Kasumi-1 (cell line): ENCODE measurements at places on chromosomes 13 and 19.

DNA sequence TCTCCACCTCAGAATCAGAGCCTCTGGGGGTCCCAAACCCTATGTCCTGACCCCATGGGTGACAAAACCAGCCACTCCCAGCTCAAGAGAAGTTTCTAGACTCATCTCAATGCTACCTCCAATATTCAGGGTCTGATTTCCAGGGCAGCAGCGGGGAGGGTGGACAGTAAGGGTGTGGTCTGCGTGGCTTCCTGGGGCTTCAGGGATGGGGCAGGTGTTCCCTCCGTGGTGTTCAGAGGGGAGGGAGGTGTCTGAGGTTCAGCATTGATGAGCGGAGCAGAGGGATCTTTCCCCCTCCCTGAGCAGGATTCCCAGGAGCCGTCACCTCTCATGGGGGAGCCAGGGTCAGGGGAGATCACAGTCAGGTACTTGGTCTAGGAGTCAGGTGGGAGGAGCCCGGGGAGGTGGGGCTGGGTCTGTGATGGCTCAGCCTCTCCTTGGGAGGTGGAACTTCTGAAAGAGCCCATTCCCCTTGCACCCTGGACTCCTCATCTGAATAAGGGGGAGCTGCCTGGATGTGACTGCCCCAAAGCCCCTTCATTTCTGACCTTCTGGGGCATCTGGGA, 2.9 kb downstream of the LILRA2 start:
- DNase-seq: no peak

- DNase-seq: no peak
These were observed 8.8 kb downstream of the ADAT3 start for GRCh38 chr19:1913781-1914577.

GRCh38 chr13:45306966-45307365, 34.0 kb downstream of the TPT1 start:
- no peak for DNase-seq

DNA sequence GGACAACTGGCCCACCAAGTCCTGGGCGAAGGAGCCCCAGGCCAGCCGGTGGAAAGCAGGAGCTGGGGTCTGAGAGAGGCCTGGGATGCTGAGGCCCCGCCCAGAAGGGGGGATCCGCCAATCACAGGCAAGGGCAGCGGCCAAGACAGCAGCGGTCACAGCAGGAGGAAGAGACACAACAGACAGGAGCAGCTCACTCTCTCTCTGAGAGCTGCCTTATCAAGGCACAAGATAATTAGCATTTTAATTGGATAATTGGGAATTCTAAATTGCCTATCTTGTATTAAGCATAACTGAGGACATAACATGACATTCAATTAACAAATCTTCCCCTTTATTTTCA, 46.2 kb downstream of the CEBPG start:
- no peak for DNase-seq

DNA sequence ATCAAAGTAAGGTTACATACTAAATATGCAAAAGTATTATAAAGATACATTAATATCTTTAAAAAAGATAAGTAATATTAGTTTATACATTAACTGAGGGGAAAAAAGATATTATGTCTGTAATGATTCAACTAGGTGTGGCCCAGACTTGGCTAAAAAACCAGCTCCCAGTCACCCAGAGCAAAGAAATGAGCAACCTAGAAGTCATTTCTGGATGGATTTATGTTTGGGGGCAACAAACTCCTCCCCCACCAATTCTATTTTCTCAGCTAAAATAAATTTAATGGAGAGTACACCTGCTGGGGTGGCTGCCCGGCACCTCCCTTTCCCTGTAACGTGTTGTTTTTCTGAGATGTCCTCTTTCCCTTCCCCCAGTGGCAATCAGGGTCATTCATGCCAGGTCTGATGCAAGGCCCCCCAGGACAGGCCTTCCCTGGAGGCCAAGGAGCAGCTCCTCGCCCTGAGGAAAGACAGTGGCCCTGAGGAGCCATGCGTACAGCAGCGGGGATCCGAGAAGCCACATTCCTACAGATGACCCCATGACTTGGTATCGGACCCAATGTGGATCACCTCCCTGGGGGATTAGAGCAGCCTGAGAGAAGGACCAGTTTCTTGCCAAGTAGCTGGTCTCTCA, 78.6 kb upstream of the DOCK9 start:
- DNase-seq: no peak

DNA sequence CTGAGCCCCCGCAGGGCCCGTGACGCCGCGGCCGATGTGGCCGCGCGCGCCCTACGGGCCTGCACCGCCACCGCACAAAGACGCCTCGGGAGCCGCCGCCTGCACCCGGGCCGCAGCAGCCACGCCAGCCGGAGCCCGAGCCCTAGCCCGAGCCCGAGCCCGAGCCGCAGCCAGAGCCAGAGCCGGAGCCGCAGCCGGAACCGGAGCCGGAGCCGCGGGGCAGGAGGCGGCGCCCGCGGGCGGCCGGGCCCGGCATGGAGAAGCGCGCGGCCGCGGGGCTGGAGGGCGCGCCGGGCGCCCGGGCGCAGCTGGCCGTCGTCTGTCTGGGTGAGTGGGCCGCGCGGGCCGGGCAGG, 379 bp downstream of the LRP3 start:
- no peak for DNase-seq

DNA sequence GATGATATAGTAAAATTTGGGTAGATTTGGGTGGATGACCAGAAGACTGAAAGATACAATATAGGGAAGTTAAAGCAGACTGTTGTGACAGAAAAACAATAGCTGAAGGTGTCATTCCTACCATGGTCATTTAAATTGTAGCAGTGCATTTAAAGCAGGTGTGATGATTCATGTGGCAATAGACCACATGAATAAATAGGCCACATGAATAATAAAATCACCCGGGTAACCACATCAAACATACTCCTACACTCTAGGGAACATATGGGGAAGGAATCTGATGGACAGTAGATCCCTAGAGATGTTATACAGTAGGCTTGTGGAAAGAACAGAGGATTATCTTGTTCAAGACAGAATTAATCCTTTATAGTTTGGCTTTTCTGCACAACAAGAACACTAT, 392.6 kb downstream of the SLITRK5 start:
- DNase-seq: no peak

DNA sequence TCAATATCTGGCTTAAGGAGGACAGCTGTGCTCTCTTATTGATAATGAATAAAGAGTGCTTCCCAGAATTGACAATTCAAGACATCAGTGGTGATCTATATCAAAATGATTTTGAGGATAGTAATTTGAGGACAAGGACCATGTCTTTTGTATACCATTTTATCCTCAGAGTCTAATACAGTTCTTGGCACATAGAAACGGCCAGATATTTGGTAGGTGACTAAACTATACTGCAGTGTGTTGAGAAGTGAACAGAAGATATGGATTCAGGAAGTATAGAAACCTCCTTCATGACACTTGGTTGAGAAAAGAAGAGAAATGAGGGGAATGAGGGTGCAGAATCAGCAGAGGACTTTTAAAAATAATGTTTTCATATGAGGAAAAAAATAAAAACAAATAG, 16.1 kb upstream of the LMO7 start:
- no peak for DNase-seq

- DNase-seq: no peak
These were observed 583 bp upstream of the LDLR start for GRCh38 chr19:11088506-11089253.

DNA sequence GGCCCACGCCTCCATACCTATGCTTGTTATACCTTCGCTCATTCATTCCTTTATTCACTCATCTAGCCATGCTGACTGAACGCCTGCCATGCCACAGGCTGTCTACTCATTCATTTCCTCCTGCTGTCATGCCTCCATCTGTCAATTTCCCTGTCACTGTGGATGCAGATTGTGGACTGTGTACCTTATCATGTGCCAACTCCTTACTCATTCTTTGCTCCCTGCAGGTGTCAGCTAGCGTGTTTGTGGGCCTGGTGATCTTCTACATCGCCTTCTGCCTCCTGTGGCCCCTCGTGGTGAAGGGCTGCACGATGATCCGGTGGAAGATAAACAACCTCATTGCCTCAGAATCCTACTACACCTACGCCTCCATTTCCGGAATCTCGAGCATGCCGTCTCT, 4.1 kb upstream of the PSMD8 start:
- no peak for DNase-seq

- DNase-seq: no peak
These were observed 539.9 kb downstream of the OLFM4 start for GRCh38 chr13:53568491-53568890.

- no peak for DNase-seq
These were observed 20.5 kb downstream of the NLRP11 start for GRCh38 chr19:55811340-55811739.

DNA sequence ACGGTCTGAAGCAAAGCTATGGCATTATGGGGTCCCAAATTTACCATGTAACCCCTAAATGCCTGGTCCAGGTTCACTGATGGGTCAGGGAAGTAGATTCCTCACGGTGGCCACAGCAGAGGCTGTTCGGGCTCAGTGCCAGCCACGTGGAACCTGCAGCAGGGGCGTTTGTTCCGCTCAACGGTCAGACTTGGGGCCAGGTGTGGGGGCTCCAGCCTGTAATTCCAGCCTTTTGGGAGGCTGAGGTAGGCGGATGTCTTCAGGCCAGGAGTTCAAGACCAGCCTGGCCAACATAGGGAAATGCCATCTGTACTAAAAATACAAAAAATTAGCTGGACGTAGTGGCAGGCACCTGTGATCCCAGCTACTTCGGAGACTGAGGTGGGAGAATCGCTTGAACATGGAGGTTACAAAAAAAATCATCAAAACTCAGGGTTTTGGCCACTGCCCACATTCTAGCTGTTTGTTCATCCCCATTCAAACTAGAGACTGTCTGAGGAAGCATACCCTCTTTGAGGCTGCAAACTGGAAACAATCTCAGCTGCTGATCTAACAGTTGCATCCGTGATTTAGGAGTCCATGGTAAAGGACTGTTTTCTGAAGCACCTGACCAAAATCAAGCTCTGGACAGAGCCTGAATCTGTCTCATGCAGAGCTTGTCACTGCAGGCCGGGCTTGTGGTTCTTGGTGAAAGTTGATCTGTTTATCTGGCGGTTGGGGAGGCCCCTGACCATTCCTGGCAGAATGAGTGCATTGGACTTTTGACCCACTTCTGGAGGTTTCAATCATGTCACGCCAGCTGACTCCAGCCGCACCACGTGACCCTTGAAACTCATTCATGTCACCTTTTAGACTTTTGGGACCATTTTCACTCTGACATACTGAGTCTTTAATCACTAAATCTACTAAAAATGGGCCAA, 30.2 kb upstream of the ZNF331 start:
- no peak for DNase-seq

DNA sequence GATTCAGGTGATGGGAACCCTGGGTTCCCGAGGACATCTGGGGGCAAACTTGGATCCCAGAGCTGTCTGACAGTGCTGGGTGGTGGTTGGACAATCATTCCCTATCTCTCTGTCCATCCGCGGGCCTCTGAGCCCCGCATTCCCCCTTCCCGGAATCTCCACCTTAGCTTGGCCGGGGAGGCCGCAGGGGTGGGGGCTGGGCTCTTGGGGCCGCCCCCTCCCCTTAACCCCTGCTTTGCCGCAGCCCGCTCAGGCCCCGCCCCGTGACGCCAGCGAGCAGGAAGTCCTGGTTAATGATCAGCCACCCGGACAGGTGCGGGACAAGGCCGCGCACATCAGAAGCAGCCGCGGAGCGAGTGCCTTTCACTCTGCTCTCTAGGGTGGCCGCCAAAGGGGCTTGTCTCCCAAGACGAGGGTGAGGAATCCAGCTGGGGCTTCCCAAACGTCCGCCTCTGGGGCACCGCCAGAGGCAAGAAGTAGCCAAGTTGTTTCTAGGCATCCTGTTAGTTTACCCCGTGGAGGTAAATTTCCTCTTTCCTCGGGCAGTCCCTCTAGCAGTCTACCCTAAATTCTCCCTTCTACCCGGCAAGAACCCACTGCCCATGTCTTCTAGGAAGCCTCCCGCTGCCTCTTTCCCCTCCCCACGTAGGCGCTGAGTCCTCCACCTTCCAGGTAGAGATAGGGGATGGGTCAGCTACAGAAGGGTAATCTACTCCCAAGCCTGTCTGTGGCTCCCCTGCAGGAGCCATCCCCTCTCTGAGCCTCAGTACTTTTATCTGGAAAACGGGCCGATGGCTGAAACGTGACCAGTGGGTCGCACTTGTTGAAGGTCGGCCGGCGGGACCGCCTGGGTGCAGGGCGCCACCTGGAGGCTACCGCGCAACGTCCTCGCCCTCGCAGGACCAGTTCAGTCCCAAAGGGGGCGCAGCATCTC, 3.0 kb downstream of the IRF2BP1 start:
- DNase-seq: peak; percentile 75

DNA sequence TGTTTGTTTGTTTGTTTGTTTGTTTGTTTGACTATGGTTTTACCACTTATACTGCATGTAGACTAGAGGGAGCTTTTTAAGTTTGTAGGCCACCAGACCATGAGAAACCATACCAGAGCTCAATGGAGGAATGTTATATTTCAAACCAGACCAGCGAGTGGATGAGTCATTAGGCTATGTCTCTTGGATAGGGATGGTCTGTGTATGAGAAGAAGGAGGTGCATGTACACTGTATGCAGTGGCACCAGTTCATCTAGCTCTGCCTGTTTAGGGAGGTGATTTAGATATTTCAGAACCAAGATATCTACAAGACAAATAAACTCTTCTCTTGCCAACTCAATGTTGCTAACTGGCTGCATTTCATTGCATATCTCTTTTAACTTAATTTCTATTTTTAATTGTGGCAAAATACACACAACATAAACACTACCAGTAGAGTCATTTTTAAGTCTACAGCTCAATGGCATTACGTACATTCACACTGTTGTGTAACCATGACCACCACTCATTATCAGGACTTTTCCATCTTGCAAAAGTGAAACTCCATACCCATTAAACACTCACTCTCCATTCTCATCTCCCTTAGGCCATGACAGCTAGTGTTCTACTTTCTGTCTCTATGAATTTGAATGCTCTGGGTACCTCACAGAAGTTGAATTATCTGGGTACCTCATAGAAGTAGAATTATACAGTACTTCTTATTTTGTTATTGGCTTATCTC, 29.2 kb downstream of the SYDE1 start:
- DNase-seq: no peak

GRCh38 chr19:38004186-38004520, 97.1 kb downstream of the SIPA1L3 start:
- DNase-seq: no peak

DNA sequence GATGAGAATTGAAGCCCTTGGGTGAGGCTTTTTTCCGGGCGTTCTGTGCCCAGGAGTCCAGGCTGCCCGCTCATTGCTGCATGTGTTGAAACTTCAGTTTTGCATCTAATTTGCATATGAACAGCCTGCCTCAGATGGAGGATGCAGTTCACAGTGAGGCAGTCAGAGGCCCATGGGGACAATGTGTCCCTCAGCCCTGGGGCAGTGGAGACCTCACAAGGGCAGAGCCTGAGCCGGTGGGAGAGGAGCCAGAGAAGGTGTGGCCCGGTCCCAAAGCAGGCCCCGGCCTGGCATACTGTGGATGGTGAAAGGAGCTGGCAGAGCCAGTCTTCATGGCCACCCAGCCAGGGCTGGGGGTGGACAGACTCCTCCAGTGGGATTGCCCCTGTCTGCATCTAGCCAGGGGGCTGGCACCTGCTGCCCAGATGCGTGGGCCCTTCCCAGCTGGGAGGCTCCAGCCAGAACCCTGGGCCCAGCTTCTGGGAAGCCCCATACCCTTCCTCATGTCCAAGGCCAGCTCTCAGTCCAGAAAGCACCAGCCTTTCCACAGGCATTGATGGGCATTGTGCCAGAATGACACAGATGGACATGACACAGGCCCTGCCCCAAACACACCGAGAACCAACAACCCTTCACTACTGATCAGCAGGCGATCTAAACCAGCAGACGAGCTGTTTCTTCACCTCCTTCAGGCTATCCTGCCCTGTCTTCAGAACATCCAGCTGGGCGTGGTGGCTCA, 32.9 kb upstream of the KCTD15 start:
- no peak for DNase-seq

- DNase-seq: no peak
These were observed 5.2 kb upstream of the PLIN4 start for GRCh38 chr19:4523306-4524110.

GRCh38 chr19:1374250-1374577, 9.5 kb upstream of the NDUFS7 start:
- no peak for DNase-seq
